ENCODE measurements at places on chromosomes 12 and 14. TPM values are rescaled to one million over a fixed set of nuclear protein-coding genes. Genes with fewer than 3 reads are reported as not detected.

DNA sequence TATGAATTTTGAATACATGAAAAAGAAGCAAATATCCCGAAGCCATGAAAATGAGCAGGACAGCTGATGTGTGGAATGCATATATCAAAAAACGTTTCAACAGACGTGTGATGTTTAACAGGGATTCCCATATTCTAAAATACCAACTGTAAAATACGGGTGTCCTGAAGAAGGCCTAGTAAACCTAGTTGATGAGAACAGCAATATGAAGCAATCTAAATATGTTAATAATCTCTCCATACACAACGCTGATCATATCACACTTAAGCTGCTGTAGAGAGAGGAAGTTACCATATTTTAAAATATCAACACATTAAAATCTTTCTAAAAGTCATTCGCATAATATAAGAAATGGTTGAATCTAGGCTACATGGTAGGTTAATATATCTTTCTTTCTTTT, 317.5 kb downstream of the PPFIA2 start:
- no peak for DNase-seq

DNA sequence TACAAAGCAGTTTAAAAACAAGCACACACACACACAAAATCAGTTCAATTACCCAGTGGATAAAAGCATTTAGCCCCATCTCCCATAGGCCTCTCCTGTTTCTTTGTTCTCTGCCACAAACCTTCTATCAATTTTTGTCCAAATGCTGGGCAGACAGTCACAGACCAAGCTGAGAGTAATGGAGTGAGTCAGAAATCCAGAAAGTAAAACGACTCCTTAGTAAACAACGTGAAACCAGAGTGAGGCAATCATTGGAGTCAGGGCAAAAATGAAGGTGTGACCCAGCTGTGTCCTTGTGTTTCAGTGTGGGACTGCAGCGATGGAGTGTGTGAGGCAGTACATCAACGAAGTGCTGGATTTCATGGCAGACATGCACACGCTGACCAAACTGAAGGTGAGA, 102.0 kb downstream of the PRIMA1 start:
- DNase-seq = no peak

GRCh38 chr12:120490833-120491512, 4.9 kb upstream of the DYNLL1 start:
- DNase-seq = no peak

- no peak for DNase-seq
Observed at GRCh38 chr12:119381471-119382235, 47.1 kb downstream of the CCDC60 start.

DNA sequence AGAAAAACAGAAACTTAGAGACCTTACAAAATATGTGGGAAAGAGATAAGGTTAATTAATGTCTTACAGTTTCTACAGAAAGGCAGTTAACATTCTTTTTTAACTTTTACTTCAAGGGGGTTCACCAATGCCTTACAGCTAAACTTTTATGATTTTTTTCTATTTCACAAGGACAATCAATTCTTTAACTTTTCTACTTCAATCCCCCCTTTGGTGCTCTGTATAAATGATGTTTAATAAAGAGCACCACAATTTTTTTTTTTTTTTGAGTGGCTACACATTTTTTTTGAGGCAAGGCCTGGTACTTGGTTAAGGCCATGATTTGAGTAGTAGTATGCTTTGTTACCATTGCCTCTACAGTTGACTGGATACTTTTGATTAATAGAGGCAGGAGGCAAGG, 279.6 kb downstream of the PRKD1 start:
- DNase-seq = no peak

- no peak for DNase-seq
Observed at GRCh38 chr12:122845865-122846621, 10.8 kb downstream of the HIP1R start.

GRCh38 chr12:24701343-24701742, 247.6 kb downstream of the BCAT1 start:
- no peak for DNase-seq

GRCh38 chr14:96434040-96434439, 42.1 kb downstream of the AK7 start:
- DNase-seq = no peak

DNA sequence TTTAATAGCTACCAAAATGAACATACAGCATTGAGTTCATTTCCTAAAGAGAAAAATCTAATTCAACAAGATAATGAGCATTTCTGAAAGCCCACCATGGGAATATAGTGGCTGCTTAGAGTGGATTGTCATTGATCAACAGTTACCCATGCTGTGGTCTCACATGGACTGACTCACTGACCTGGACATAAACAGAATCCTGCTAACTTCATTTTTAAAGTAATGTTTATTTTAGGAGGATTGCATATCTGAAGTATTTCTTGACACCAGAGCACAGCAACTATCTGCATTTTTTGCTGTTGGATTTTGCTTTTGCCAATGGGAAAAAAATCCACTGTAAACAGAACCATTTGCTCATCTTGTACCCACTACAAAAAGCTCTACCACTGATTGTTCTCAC, 71.7 kb downstream of the KCNC2 start:
- no peak for DNase-seq

DNA sequence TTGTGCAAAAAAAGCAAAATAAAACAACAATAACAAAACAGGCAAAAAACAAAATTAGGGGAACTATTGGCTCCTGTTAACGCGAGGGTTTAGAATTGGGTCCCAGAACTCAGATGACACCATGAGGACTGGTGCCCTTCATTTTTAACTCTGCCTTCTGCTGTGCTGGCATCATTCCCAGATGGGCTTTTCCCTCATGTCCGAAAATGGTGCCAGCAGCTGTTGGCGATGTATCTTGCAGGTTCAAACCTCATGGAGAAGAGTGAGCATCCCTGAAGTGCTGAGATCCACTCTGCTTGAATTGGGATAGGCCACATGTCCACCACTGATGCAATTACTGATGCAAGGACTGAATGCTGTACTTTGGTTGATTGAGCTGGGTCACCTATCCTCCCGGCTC, 61.1 kb downstream of the MYRFL start:
- no peak for DNase-seq

DNA sequence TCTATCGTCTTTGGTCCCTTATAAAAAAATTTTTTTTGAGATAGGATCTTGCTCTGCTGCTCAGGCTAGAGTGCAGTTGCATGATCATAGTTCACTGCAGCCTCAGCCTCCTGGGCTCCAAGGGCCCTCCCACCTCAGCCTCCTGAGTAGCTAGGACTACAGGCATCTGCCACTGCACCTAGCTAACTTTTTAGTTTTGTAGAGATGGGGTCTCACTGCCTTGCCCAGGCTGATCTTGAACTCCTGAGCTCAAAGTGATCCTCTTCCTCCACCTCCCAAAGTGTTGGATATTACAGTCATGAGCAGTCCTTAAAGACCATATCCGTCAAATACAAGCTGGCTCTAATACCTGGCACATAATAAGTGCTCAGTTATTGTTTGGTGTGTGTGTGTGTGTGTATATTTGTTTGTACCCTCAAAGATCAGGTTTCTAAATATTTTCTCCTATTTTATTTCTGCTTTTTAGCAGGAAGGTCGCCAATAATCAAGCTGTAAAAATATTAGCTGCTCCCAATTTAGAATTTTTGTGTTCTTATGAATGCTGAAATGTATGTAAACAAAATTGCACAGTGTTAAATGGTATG, 30.5 kb downstream of the SRGAP1 start:
- DNase-seq = no peak

DNA sequence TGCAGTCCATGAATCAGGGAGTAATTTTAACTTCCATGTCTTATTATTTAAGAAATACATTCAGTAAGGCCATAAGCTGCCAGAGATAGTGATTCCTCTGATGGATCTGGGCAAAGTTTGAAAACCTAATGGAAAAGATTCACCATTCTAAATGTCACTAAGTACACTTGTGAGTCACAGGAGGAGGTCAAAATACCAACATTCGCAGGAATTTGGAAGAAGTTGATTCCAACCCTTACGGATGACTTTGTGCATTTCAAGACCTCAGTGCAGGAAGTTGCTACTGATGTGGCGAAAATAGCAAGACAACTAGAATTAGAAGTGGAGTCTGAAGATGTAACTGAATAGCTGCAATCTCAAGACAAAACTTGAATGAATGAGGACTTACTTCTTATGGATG, 69.8 kb downstream of the OSBPL8 start:
- no peak for DNase-seq

- no peak for DNase-seq
Observed at GRCh38 chr12:95499772-95500171, 25.8 kb downstream of the METAP2 start.

Gene ZNF219
- 56.9 TPM for total RNA-seq

Gene IRAK4
- 20.3 TPM for total RNA-seq

Gene ESRRB
- 0.08 TPM for total RNA-seq

Gene ADCY4
- total RNA-seq = 19.7 TPM

Gene SERPINA4
- not detected for total RNA-seq

Gene ITGA5
- 24.4 TPM for total RNA-seq

Gene BCL11B
- 39.1 TPM for total RNA-seq

Measured in lower leg skin (tissue), 4 donors.